ENCODE measurements at places on chromosomes 11 and 22.

DNA sequence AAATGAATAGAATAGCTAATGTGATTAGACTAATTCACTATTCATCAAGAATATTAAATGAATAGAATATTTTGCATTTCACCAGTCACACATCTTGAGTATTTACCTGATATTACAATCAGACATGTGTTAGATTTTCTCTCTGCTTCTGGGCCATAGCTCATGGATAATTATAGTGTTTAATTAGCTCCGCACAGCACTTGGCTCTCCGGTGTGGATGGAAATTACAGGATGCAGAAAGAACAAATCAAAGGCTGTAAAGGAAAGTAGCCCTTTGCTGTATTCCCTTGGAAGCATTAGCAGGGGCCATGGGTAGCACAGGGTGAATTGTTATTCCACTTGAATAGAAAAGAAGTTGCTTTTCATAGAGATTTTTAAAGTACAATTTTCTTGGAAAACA lies 320.3 kb upstream of the SORL1-AS1 start:
- no peak for DNase-seq

DNA sequence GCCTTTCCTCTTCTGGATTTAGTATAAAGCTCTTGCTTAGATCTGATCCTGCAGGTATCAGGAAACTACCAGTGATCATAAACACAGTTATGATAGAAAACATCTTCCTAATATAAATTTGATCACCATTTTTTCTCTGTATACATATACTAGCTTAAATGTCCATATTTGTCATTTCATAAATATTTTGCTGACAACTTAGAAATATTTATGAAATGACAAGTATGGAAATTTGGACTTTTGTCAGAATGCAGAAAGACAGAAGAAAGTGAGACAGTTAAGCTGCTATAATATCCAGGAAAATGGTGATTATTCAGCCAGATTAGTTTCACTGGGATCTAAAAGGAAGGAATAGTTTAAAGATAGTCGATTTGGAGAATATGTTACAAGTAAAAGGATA lies 22.8 kb upstream of the TRIM21 start:
- no peak for DNase-seq

GRCh38 chr22:35594686-35595085 lies 22.4 kb downstream of the MB start:
- DNase-seq, result no peak

- no peak for DNase-seq
Observed at GRCh38 chr11:8354622-8355415, 91.1 kb upstream of the LMO1 start.

GRCh38 chr11:7520011-7520942 lies 6.5 kb downstream of the PPFIBP2 start:
- no peak for DNase-seq

GRCh38 chr11:61860054-61860903 lies 31.1 kb downstream of the FADS3 start:
- no peak for DNase-seq
